ENCODE measurements at places on chromosomes 11 and 22. TPM values are rescaled to one million over a fixed set of nuclear protein-coding genes. Genes with fewer than 3 reads are reported as not detected.

- DNase-seq: no peak
These were observed 840.7 kb downstream of the FAM181B start for GRCh38 chr11:81892770-81893635.

GRCh38 chr22:24752088-24752623, 22.4 kb downstream of the PIWIL3 start:
- no peak for DNase-seq

Gene SLC22A6
- total RNA-seq: not detected

Gene HEPN1
- total RNA-seq: not detected

Gene CCDC81
- total RNA-seq: 0.94 TPM

Measured in activated CD4-positive, alpha-beta T cell treated with anti-CD3 and anti-CD28 coated beads, Interleukin-2, amount 10 ng/mL, durations not matched to agents 7 days and 5 days (primary cell).